ENCODE measurements at places on chromosomes 5 and 9. TPM values are rescaled to one million over a fixed set of nuclear protein-coding genes. Genes with fewer than 3 reads are reported as not detected.

GRCh38 chr5:140258016-140258415 is 44.9 kb downstream of the PFDN1 start:
- no peak for DNase-seq

GRCh38 chr9:93651521-93651950 is 75.2 kb downstream of the PHF2 start:
- no peak for DNase-seq

DNA sequence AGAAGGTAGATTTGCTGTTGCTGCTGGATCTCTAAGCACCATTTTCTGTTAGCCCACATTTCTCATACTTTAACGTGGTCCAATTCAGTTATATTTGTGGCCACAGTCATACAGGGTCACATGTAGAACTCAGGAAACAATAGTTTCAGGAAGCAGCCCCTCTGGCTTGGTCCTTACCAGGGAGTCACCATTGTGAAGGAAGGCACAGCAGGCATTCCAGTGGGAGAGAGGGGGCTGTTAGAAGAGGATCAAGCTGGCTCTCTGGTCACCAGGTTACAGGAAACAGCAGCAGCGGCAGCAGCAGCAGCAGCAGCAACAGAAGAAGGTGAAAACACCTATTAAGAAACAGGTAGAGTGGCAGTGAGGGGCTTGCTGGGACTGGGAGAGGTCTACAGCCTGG is 14.5 kb downstream of the C9orf43 start:
- no peak for DNase-seq

DNA sequence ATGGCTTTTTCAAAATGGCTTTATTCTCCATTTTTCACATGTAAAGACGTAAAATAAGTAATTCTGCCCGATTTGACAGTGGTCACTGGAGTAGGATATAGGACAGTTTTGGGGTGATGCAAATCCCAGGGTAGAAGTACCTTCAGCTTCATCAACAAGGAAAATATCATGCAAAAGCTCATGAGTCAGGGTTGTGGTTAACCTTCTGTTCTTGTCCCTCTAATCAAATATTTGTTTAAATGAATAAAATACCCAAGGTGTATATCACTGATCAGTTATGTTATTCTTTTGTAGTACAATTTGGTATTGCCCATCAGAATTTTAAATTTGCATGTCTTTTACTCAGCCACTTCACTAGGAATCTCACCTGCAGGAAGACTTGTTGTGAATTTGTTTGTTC is 40.0 kb downstream of the FBXL7 start:
- DNase-seq = no peak

DNA sequence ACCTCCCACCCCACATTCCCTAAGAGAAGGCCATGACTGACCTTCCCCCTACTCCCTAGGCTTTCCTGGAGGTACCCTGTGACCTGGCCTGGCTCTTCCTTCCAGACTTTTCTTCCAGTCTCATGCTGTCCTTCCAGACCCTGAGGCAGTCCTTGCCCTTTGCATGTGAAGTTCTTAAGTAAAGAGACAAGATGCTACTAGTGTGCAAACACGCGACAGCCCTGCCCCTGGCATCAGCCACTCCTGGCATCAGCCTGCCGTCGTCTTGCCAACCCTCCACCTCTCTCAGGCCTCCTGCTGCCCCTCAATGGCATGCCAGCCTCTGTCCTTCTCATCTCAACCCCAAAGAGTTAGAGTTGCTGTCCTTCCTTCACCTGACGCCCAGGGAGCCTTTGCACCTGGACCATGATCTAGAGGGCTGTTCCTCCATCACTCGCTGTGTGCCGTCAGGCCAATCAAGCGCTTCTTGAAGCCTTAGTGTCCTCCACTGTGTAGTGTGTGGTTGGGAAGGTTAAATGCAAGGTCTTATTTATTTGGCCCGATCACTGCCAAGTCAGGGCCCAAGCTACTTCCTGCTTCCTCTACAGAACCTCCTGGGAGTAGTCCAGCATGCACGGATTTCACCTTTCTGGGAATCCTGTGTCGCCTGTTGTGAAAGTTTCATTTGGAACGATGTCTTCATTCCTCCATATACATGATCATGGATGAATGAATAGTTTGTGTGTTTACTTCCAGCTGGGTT is 61.9 kb downstream of the WWC1 start:
- DNase-seq = no peak

Gene TAS2R1
- polyA plus RNA-seq = 0.32 TPM

Measured in muscle of back (tissue), 13 donors.